ENCODE measurements at places on chromosomes 5 and 9.

- DNase-seq: no peak
These were observed 38.9 kb upstream of the EGFL7 start for GRCh38 chr9:136623842-136624183.

GRCh38 chr5:80755626-80756025, 100.8 kb upstream of the DHFR start:
- DNase-seq: no peak

DNA sequence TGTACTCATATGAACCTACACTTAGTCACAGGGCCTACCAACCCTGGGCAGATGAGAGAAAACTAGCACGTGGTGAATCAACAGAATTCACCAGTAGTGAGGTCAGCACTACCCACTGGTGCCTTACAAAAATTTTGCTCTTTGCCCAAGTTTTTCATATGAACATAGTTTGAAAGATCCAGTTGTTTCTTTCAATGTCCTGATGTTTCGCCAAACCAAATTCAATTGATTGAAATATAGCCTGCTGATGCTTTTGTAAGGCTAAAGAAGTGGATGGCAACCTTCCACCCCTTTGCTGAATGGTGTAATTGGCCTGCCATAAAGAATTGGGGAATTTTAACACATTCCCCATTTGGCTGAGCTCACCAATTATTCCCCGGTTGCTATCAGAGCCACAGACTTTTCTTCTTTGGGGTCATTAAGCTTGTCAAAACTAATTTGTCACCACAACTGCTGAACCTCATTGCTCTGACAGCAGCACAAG, 339.2 kb downstream of the GLIS3 start:
- DNase-seq: no peak

DNA sequence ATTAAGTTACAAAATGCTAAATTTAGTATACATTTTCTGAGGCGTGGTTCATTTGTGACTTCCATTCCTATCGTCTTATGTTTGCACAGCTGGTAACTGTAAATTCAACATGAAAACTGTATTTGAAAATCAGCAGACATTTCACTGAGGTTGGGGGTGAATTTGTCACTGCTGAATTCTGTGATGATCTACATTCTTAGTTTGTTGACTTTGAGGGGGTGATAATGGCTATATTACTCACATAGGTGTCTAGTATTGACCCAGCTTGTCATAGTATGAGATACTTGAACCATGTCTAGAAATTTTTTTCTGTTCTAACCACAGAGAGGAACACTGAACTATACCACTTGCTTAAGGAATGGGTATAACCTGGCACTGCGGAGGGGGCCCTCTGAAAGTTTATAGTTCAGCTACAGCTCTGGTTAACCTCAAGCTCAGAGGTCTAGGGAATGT, 313.3 kb downstream of the PIK3R1 start:
- no peak for DNase-seq

GRCh38 chr9:127279717-127280285, 15.2 kb downstream of the GARNL3 start:
- DNase-seq: no peak

DNA sequence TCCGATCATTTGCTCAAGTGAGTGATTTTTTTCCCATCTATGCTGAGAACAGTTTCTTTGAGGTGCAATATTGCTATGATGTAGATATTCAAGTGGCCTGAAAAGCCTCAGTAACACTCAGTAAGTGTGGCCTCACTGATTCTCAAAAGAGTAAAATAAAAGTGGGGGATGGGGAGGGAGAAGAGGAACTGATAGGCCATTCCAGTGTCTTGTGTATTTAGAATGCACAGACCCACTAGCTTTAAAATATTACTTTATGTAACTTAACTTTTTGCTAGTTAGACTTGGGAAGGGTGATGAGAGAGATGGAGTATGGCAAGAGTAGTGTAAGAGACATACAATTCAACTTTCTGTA, 79.5 kb upstream of the ZNF608 start:
- peak; percentile 60 for DNase-seq

- DNase-seq: no peak
These were observed 60.8 kb downstream of the PDE4D start for GRCh38 chr5:59832577-59833301.

DNA sequence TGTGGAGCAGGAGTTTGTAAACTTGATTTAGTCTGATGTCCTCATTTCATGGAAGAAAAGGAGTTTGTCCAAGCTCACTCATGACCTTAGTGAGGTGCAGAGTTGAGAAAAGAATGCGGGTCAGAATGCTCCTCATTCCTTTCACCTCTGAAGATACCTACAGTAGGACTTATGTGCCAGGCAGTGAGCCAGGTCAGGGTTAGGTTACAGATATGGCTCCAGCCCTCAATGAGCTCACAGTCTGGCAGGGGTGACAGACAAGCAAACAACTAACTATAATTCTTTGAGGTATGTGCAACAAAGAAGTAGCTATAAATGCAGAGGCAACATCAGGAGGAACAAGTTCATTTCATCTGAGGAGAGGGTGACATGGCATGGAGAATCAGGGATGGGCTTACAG, 102.5 kb downstream of the SPATA31D1 start:
- no peak for DNase-seq
